ENCODE measurements at places on chromosomes 6 and 20. TPM values are rescaled to one million over a fixed set of nuclear protein-coding genes. Genes with fewer than 3 reads are reported as not detected.
A peak's percentile ranks its signal among the peaks of the same experiment; 100 is the strongest.

DNA sequence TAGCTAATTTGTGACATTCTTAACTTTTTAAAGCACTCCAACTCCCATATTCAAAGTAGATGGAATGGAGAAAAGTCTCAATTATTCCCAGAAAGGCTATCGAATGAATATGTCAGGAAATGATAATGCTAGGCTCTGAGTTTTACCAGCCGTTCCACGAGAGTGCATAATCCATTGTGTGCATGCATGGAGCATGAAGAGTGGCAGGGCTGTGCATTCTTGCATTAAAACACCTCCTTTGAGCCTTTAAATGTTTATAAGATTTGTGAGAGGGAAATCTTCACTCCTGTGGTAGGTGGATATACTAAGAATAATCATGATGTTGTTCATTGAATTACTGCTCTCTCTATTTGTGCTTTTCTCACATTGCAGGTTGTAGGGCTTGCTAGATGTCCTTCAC lies 178.3 kb downstream of the CARMIL1 start:
- DNase-seq = no peak

DNA sequence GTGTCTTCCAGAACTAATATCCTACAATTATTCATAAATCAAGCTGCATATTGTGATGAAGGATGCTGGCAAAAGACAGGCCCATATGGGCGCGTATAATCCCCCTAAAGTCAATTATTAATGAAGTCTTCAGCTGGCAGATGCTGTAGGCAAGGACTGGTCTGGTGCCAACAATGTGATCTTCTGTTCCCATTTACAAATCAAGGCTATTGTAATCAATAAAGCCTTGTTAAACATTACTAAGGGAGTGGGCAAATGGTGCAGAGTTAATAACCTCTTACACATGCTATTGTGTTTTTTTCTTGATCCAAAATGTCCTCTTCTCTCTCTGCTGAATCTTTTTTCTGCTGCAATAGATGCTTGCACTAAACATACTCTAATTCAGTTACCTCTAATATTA lies 119.0 kb downstream of the ALDH8A1 start:
- no peak for DNase-seq

DNA sequence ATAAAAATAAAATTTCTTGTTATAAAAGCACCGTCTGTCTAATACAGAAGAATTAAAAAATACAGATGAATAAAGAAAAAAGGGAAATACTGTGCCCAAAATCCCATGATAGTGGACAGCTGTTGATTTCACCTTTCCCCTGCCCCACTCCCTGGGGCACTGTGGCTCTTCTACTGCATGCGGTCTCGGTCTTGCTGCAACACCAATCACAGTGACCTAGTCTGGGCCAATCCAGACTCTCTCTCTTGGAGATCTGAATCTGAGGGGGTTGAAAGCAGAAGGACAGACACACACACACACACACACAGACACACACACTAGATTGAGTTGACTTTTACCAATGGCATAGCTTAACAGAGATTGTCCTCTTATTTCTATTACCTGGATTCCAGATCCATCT lies 70.5 kb upstream of the FYN start:
- DNase-seq = no peak

GRCh38 chr6:42269974-42270510 lies 52.4 kb upstream of the MRPS10 start:
- DNase-seq = no peak

DNA sequence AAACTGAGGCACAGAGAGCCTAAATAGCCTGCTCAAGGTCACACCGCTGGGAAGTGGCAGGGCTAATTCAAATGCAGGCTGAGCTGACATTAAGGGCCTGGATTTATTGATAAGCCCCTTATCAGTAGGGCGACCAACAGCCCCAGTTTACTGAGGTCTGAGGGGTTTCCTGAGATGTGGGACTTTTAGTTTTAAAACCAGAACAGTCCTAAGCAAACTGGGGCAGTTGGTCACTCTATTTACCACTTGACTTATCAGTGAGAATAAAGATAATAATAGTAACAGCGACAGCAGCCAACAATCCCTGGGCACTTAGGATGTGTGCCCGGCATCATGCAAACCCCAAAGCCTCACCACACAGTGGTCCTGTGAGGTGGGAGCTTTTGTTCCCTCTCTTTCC lies 27.6 kb downstream of the PREX1 start:
- DNase-seq = no peak

DNA sequence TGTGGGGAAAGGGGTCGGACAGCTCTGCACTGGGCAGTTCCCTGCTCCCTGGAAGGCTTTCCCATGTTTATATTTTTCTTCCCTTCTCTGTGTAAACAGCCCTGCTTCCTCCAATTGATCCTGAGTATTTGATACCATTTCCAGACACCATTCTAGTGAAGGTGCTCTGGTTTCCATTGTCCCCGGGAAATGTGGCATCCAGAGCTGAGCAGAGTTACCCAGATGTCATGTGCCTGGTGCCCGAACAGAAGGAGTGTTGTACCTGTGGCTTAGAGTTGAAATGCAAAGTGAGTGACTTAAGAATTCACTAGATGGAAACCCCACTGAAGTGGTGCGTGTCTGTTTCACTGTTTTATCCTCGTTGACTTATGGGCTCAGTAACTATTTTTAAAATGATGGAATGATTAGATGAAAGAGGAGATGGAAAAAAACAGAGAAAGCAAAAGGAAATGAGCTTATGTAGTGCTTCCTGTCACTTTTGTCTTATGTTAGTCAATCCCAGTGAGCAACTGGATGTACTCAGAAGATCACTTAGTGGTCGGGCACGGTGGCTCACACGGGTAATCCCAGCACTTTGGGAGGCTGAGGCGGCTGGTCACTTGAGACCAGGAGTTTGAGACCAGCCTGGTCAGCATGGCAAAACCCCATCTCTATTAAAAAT lies 83.8 kb downstream of the SASH1 start:
- DNase-seq = no peak

- DNase-seq = peak; percentile 84
Observed at GRCh38 chr20:14055127-14055742, 59.9 kb downstream of the MACROD2 start.

DNA sequence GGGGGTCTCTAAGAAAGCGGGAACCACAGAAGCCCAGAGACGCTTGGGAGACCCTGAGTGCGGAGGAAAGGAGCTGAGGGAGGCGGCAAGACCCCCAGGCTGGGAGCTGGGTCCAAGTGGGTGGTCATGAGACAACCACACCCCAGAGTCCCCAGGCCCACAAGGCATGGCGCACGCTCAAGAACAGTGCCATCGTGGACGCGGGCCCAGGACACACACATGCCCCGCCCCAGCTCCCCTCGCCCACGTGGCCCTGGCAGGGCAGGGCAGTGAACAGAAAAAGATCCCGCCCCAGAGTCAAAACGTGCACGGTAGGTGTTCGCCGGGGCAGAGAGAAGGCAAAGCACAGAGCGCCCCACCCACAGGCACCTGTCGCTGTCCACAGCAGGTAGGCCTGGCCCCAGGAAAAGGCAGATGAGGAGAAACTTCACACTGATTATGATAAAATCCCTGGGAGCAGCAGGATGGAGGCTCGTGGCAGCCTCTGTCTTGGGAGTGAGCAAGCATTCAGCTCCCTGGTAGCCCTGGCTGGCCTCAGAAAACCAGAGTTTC lies 50.0 kb downstream of the BPIFB1 start:
- DNase-seq = no peak

- peak; percentile 34 for DNase-seq
Observed at GRCh38 chr6:37442416-37443215, 9.6 kb downstream of the CMTR1 start.

GRCh38 chr6:147246853-147247635 lies 42.8 kb downstream of the STXBP5 start:
- no peak for DNase-seq

GRCh38 chr20:17933121-17933520 lies 35.5 kb downstream of the SNX5 start:
- DNase-seq = no peak

DNA sequence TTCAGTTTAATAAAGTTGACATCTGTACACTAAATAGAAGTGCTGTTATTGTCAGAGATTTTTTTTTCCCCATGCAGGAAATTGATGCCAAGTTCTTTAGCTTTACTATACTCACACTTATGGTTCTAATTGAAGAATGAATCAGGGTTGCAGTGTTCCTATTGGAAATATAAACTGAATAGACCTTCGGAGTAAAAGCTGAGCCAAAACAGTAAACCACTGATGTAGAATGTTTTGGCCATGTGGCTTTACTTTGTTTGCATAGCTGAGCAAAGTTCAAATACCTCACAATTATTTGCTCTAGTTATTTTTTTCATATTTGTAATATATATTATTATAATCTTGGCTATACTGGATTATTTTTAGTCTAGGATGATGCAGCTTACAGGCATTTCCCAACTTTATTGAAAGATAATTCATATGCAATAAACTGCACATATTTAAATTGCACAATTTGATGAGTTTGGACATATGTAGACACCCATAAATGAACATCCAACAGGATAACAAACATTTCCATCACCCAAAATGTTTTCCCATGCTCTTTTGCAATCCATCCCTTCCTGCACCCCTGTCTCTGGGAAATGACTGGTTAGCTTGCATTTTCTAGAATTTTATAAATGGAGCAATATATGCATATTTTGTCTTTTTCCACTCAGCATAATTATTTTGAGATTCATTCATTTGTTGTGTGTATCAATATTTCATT lies 105.8 kb upstream of the NOX3 start:
- peak; percentile 3 for DNase-seq

DNA sequence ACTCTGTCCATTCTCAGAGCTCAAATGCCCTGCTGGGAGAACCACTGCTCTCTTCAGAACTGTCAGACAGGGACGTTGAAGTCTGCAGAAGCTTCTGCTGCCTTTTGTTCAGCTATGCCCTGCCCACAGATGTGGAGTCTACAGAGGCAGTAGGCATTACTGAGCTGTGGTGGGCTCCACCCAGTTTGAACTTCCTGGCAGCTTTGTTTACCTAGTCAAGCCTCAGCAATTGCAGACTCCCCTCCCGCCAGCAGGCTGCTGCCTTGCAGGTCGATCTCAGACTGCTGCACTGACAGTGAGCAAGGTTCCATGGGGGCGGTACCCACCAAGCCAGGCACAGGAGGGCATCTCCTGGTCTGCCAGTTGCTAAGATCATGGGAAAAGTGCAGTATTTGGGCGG lies 21.8 kb upstream of the UFL1 start:
- DNase-seq = no peak

DNA sequence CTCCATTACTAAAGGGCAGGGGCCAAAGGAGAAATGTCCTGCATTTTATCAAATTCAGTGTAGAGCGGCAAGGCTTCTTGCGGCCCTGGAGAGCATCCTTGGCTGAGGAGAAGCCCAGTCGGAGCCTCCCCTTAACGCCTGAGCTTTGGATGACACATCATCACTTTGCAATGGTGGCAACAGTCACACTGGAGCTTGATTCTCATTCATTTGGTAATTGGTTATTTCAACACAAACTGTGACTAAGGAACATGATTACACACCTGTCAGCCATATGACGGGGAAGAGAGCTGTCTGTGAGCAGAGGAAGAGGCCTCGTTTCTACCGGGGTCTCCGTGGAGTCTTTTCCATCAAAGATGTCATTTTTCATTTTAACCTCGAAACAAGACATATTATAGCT lies 81.4 kb downstream of the SOBP start:
- no peak for DNase-seq

Gene XKR7
- not detected for total RNA-seq

Gene ZNF165
- 0.45 TPM for total RNA-seq

Gene PRR18
- total RNA-seq = not detected

Gene SLC17A3
- 1.1 TPM for total RNA-seq

Gene KIF25
- not detected for total RNA-seq

Gene CD93
- total RNA-seq = 2.0 TPM

Gene UBE2J1
- total RNA-seq = 23.1 TPM

Gene BTN1A1
- total RNA-seq = not detected

Gene CTCFL
- total RNA-seq = not detected

Gene CRISP3
- total RNA-seq = not detected

Gene KIF13A
- 86.8 TPM for total RNA-seq

Gene DNAH8
- total RNA-seq = 0.08 TPM

All from fibroblast of the aortic adventitia (primary cell).